ENCODE measurements at places on chromosomes 7 and 10.

DNA sequence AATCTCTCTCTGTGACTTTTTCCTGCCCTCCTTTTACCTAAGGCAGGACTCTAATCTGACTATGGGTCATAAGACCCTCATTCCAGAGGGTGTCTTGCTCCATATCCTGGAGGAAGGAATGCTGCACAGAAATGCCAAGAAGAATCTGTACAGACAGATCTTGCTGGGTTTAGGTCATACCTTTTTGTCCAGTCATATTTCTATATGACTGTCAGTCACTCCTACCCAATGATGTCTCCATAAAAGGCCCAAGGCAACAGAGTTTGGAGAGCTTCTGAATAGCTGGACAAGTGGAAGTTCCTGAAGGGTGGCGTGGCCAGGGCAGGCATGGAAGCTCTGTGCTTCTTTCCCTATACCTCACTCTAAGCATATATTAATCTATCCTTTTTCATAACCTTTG, 47.5 kb downstream of the FEZF1 start:
- DNase-seq: no peak

GRCh38 chr10:44301781-44302355, 83.0 kb downstream of the CXCL12 start:
- no peak for DNase-seq

GRCh38 chr10:11539191-11539868, 72.1 kb downstream of the USP6NL start:
- DNase-seq: no peak

DNA sequence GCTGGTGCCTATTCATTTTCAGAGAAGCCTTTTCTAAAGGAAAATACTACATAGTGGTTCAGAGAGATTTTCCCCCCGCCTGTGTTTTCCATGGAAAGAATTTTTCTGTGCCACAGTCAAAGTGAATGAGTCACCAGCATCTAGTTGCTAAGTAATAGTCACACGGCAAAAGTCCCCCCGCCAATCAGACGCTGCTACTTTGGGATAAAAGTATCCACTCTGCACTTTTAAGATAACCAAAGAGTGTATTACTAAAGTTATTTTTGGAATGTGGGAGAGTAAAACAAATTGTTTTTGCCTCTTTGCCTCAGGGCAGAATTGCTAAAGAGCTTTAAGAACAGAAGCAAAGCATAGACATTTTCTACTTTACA, 23.5 kb downstream of the ABLIM1 start:
- no peak for DNase-seq

- DNase-seq: no peak
Measured at GRCh38 chr7:22578007-22578733, 78.2 kb upstream of the STEAP1B start.

DNA sequence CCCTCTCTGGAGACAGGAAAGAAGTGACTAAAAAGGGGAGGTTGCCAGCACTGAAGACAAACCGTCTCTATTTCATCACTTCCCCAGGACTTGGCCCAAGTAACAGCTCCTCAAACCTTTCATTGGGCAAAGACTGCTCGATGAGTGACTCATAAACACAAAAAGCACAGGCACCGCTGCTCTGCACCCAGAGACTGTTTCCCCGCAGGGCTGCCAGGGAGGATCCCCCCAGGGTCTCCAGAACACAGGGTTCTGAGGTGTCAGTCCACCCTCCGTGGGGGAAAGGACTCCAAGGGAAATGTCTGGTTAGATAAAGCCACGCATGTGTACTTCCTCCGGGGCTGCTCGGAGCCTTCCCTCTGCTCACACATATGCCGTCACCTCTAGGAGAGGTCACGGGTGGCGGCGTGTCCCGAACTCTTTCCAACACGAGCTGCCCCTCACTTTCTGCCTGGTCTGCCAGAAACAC, 59.9 kb downstream of the INSIG1 start:
- no peak for DNase-seq

- DNase-seq: no peak
Measured at GRCh38 chr10:120098232-120098930, 205.9 kb downstream of the SEC23IP start.

- no peak for DNase-seq
Measured at GRCh38 chr10:95542761-95543160, 18.4 kb downstream of the SORBS1 start.

DNA sequence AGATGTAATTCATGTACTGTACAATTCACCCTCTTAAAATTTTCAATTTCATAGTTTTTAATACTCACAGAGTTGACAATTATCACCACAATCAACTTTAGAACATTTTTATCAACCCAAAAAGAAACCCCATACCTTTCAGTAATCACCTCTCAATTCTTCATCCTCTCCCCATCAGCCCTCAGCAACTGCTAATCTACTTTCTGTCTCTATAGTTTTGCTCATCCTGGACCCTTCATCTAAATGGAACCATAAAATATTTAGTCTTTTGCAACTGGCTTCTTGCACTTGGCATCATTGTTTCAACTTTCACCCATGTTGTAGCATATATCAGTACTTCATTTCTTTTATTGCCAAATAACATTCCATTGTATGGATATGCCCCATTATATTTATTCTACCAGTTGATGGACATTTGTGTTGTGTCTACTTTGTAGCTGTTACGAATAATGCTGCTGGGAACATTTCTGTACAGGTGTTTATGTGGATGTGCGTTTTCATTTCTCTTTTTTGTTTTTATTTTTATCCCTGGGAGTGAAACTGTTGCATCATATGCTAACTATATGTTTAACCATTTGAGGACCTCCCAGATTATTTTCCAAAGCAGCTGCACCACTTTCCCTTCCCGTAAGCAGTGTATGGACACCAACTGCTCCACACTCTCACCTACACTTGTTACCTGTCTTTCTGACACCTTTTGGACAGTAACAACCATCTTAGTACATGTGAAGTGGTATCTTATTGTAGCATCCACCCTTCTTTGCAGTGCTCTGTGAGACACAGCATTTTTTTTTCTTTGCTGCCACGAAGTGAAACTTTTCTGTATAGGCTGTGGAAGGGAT, 65.4 kb upstream of the APBB1IP start:
- no peak for DNase-seq

GRCh38 chr10:132438091-132439024, 41.4 kb downstream of the PWWP2B start:
- no peak for DNase-seq

DNA sequence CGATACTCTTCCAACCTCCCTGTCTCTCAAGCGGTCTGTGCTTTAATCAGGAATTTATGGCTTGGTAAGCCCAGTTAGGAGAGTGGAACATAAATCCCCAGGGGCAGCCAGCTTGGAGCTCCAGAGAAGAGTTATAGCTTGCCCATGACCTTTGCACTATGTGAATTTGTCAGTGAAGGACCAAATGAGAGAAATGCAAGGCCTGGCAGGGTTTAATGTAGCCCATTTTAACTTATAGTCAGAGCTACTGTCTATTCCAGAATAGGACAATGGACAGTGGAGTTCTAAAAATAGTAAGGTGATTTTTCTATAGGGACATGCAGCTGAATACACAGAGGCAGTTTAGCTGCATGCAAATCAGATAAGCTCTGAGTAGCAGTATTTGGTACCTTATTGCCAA, 142.6 kb upstream of the CAV2 start:
- no peak for DNase-seq

- DNase-seq: peak; percentile 74
Measured at GRCh38 chr10:122565766-122566206, 5.2 kb downstream of the DMBT1 start.

DNA sequence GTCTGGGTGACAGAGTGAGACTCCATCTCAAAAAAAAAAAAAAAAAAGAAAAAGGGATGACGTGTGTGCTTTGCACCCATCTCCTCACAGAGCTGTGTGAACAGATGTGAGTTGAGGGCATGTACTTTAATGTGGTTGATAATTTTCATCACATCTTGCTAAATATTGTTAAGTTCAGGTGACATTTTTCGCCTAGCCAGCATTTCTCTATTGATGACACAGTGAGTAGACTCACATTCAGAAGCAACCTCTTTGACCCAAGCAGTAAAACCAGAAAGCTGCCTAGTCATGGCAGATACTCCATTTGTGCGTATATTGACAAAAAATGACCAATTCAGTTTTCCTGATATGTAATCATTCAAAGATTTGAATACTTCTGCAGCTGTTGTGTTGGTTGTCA, 126.0 kb downstream of the ATRNL1 start:
- DNase-seq: no peak

DNA sequence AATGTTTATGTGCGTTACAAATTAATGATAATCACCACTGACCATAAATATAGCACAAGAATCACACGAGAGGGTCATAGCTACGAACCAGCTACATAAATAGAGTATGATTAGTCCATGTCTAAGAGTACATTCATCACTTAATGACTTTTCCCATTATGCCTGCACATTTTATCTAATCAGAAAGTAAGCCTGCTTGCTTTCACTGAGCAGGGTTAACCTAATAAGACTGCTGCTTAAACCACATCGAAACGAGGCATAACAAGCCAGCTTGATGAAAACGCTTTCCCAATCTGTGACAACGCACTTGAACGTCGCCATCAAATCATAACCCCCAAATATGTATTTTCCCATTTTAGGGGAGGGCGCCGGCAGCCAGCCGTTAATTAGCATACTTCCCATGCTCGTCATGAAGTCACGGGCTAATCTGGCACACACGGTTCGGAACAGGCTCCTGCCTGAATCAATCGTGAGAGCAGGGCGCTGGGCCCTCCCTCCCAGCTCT, 71.5 kb downstream of the EBF3 start:
- DNase-seq: no peak

- DNase-seq: no peak
Measured at GRCh38 chr10:49277973-49278372, 21.0 kb upstream of the C10orf71 start.

DNA sequence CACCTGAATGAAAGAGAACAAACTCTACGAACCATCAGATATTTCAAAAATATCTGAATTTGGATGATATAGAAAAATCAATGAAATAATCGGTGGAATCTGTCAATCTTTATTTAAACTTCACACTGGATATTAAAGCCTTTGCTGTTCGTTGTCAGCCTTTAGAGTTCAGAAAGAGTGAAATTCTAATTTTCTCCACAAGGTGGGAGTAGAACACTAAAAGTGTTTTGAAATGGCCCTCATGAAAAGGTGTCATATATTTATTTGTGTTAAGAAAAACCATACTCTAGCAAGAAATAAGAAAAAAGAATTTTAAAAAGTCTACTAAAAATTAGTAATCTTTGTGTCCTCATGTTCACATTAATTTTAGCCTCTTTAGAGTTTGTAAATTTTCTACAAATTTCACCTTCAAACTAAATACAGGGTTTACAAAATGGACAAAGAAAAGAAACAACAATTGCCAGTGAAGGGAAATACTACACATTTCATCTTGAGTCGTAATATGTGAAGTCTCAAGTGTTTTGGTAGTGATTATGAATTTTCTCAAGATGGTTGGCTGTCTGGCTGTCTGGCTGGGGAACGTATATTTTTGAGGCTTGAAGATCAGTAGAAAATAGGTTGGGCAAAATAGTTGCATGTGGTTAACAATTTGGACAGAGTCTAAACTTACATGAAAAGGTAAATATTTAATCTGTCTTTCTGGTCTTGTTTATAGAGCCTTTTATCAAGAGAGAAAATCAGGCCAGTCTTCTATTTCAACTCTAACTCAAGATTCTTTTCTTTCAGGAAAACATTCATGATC, 43.7 kb downstream of the DNAJB9 start:
- DNase-seq: no peak

DNA sequence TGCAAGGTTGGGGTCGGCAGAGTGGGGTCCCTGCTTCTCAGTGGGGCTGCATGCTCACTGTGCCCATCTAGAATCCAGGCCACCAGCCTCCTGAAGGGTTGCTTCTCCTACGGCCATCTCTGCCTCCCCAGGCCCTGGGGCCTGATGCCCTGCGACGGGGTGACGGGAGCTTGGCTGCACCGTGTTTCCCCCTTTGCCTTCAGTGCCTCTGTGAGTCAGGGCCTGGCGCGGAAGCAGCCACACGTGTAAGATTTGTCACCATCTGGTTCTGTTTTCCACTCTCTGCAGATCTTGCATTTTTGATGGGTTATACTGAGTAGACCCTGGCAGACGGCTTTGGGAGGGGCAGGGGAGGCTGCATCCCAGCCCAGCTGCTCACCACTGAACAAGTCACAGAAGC, 7.2 kb downstream of the ADAMTS14 start:
- DNase-seq: no peak

DNA sequence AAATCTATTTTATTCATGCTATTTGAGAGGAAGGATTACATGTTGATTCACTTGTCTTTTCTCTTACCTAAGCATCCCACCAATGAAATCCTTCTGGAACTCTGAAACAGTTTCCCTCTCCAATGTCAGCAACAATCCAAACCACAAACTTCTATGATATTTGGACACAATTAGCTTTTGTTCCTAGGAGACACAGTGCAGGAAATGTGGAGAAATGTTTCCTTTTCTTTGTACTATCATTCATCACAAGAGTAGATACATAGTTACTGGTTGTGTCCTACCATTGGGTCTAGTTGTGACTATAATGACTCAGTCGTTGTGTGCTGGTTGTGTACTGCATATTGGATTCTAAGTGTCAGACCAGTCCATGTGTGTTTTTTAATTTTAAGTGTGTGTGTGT, 156.8 kb upstream of the MAGI2 start:
- no peak for DNase-seq

- DNase-seq: no peak
Measured at GRCh38 chr10:50224330-50224952, 26.9 kb downstream of the ASAH2 start.

- no peak for DNase-seq
Measured at GRCh38 chr7:7596176-7596575, 29.5 kb downstream of the MIOS start.

DNA sequence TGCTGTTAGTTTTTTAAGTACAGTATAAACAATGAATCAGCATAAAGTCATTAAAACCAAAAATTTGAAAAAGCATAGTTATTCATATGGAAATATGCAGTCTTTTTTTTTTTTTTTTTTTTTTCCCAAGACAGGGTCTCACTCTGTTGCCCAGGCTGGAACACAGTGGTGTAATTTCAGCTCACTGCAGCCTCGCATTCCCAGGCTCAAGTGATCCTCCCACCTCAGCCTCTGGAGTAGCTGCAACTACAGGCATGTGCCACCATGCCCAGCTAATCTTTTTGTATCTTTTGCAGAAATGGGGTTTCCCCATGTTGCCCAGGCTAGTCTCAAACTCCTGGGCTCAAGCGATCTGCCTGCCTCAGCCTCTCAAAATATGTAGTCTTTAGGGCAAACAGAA, 182.0 kb downstream of the SEMA3E start:
- no peak for DNase-seq

DNA sequence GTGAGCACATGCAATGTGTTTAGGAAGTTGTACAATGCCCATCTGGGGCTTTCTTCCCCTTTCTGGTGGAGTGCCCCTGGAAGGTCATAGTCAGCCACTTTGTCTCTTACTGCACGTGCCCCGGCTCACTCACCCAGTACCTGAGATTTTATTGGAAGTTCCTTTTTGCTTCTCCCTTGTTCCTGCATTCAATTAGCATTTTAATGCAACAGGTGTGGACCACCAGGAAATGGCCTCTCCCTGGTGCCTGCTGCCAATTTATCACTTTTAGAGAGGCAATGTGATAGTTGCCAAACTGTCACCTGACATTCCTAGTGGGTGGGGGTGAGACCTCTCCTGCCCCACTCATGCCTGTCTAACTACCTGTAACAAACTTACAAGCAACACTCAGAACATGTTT, 293.4 kb upstream of the DKK1 start:
- DNase-seq: no peak

- no peak for DNase-seq
Measured at GRCh38 chr7:73433924-73434700, 534 bp downstream of the FZD9 start.

GRCh38 chr10:8721650-8722049, 667.2 kb downstream of the GATA3 start:
- no peak for DNase-seq

- no peak for DNase-seq
Measured at GRCh38 chr7:21953781-21954180, 8.1 kb upstream of the CDCA7L start.

GRCh38 chr10:97190450-97190849, 4.7 kb upstream of the SLIT1 start:
- DNase-seq: no peak
